NCI-H510A (cell line): ENCODE measurements at places on chromosomes 12 and 14.

- DNase-seq = peak; percentile 82
Measured at GRCh38 chr12:128551266-128551665, 272.5 kb downstream of the SLC15A4 start.

DNA sequence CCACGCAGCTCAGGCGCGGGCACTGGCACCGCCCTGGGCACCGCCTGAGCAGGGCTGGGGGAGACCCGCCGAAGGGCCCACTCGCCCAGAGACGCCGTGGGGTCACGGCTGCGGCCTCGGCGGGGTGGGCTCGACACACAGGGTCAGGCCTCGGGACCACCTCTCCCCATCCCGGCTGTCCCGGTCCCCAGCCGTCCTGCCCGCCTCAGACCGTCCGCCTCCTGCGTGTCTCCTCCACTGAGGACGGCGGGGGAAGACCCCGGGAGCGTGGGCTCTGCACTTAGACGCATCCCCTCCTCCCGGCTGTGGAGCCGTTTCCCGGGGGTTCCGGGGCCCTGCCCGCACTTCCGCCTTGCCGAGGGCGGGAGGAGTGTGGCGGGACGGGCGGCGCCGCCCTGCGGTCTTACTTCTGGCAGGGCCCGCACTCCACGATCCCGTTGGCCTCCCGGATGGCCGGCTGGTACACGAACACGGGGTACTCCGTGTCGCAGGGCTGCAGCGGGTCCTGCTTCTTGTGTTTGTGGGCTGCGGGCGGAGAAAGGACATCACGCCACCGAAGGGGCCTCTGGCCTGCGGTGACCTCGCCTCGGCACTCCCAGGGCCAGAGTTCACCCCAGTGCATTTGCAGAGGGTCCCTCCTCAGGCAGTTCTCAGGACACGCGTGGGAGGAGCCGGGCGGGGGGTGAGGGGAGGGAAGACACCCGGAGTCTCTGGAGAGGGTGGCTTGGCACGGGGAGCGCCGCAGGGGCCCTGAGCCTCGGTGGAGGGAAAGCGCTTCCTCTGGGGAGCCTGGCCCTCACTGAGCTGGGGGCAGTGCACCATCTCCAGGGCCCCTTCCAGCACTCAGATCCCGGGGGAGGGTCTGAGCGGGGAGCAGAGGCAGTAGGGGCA is 23.1 kb upstream of the LRTM2 start:
- DNase-seq = no peak

- no peak for DNase-seq
Measured at GRCh38 chr12:104285740-104286515, 17.6 kb upstream of the EID3 start.

DNA sequence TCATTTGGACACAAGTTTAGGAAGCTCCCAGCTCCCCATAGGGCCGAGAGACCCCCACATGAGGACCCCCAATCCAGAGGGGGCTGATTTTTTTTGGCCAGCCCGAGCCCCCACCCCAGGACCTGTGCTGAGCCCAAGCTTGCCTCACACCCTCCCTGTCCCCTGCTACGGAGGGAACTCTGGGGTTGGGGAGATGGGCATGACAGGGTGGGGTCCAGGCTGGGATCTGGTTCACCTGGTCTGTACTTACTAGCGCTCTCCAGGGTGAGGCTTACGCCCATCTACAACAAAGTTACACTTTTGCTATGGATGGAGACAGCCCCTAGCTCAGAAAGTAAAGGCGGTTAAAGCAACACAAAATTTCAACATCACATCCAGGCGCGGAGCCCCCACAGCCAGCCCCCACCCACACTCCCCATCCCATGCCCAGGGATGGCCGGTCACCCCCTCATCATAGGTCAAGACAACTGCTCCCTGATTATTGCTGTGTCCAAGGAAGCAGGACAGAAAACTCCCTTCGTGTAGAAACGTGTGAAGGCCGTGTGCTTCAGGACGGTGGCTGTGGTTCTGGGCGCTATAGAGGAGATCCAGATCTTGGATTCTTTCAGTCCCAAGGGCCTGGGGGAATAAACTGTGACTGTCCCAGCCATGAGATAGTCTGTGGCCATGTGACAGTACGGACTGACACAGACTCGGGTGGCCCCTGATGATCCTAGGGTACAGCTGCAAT is 10.7 kb downstream of the SLC25A29 start:
- no peak for DNase-seq

DNA sequence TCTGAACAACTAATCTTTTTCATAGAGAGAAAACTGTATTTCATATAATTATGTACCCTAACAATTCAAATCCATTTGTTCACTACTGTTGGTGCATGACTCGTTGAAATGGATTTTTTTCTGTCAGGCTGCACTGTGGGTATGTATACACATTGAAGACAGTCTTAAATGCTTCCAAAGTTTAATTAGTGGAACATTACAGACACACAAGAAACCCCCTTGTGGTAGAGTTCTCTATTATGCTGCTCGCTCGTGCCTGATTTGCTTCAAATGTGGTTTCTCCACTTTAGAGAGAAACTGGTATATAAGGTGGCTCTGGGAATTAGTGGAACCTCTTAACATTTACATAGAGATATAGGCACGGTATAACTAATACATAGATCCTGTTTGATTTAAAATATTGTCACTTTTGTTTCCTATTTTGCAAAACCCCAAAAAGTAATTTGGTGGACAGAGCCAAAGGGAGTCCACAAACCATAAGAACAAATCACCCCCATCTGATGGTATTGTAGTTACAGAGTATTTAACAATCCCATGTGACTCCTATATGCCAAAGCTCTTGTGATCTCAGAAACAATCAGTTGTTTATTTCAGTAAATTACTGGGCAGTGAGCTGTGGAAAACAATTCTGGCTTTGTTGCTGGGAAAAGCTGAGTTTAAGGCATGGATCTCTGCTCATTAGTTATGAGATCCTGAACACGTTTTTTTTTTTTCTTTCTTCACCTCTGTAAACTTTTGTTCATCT is 159.5 kb downstream of the BRMS1L start:
- no peak for DNase-seq

DNA sequence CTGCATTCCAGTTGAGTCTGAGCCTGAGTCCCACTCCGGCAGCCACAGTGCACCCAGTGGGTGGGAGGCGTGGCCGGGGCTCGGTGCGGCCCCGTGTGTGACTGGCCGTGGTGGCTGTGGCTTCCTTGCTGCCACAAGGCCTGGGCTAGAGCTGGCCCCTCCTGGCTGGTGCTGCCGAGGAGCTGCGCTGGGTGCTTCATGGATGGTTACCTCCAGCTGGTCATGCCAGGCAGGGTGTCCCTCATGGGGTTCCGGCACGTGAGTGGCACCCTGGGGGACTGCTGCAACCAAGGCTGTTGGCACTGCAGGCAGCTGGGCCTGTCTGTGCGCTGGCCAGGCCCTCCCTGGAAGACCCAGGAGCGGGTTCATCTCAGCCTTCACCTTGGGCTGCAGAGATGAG is 62.7 kb downstream of the KIF26A start:
- no peak for DNase-seq

GRCh38 chr14:52014601-52015267 is 25.4 kb downstream of the RTRAF start:
- DNase-seq = no peak

DNA sequence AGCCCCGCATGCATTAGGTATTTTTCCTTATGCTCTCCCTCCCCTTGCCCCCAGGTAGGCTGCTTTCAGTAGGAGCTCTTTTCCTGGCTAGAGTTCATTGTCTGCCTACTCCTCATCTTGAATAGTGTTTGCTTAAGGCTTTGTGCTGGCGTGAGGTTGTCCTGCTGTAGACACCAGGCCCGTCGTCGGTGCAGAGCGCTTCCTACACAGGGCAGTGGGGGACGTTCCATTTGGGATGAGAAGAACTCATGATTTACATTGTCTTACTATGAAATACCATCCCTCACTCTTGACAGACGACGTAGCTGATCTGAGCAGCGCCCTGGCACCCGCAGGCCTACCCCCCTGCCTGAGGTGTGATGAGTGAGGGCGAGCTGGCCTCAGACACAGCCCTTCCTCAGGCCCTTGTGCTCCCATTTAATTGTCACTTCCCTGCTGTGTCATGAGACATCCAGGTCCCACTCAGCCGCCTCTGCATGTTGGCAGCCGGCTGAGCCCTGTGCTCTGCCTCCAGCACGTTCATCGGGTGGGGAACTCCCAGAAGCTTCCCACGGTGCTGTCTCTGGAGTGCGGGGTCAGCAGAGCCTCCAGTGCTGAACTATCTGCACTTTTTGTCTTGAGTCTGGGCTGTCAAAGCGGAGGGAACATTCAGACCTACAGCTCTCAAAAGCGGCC is 76.0 kb downstream of the WDR20 start:
- peak; percentile 66 for DNase-seq
